Pancreas (tissue), 10 donors: ENCODE measurements at places on chromosomes 5 and 9. TPM values are rescaled to one million over a fixed set of nuclear protein-coding genes. Genes with fewer than 3 reads are reported as not detected.
A peak's percentile ranks its signal among the peaks of the same experiment; 100 is the strongest.

The DNAJC18 gene
- 1.1 TPM for total RNA-seq

GRCh38 chr9:16150501-16150900 lies 597.7 kb downstream of the CCDC171 start:
- H3K4me3 ChIP-seq = no peak overlapping the region
- H3K27ac ChIP-seq = no peak overlapping the region
- H3K36me3 ChIP-seq = no peaks in the 10 kb centered on the region
- H3K27me3 ChIP-seq = no peaks in the 10 kb centered on the region
- H3K4me1 ChIP-seq = peaks cover 2% of the 10 kb centered on the region

The MOB3B gene
- total RNA-seq = 5.6 TPM

DNA sequence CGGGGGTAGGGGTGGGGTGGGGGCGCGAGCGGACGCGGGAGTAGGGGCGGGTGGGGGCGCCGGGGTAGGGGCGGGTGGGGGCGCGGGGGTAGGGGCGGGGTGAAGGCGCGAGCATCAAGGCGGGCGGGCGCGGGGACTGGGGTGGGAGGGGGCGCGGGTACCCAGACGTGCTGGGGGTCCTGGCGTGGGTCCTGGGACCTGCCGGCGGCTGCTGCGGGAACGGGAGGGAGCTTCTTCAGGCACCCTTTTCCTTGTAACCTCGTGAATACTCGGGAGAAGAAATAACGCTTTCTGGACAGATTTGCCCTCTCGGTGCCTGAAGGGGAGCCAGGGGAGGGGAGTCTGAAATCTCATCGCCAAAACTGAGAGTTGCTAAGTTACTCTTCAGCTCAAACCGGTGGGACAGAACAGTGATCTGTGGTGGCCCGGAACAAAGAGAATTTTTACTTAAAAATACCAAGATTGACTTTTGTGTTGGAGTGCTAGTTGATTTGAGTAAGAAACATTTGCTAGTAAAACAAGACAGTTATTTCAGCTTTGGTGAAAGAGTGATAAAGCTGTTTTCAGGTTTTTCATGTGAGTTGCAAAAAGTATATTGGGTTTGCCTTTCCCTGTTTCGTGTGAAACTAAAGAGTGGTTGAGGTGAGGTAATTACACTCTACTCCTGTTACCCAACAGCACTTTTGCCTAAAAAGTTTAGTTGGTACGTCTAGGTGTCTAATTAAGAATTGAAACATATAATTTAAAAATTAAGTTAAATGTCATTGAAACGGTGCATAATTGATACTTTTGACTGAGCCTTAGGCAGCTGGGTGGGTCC lies 643 bp downstream of the PLEKHG4B start:
- H3K36me3 ChIP-seq = no peaks in the 10 kb centered on the region
- H3K4me1 ChIP-seq = no peaks in the 10 kb centered on the region
- H3K27ac ChIP-seq = no peak overlapping the region
- H3K4me3 ChIP-seq = no peak overlapping the region
- DNase-seq = no peak
- peaks cover 7% of the 10 kb centered on the region for H3K27me3 ChIP-seq

The OCLN gene
- total RNA-seq = 107 TPM

DNA sequence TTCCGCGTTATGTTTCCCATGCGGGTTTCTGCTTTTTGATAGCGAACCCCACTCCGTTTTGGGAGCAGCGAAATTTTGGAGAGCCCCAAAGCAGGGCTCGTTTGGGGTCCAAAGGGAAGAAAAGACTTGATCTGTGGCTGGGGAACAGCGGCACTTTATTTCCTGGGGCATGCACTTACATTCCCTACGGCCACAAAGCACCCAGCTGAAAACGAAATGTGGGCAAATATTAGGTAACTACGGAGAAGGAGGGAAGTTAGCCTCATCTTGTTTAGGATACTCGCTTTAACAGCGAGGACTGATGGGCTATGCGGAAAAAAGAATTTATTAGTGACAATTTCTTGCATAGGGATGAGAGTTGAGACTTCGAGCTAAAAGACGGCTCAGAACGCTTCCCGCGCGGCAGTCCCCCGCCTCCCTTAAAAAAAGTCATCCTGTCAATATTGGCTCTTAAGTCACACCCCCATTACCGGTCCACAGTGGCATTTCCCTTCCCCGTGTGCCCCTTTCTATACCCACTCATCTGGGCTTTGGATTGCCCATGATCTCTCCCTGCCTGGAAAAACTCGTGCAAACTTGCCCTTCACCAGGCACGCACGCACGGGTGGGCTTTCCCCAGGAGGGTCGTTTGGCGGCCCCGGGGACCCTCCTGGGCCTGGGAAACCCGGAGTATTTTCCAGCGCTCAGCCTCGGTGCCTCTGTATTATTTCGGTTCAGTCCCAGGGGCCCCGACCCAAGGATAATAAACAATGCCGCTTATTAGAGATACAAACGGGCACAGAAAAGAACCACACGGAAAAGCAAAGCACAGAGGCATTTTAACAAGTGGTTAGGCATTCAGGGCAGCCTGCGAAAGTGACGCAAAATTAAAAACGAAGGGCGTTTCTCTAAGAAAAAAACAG lies 35.8 kb upstream of the NFIB start:
- H3K36me3 ChIP-seq = no peaks in the 10 kb centered on the region
- no peak overlapping the region for H3K27ac ChIP-seq
- peak overlapping the region; percentile 47 for H3K4me3 ChIP-seq
- peaks cover 12% of the 10 kb centered on the region for H3K27me3 ChIP-seq
- no peaks in the 10 kb centered on the region for H3K4me1 ChIP-seq

DNA sequence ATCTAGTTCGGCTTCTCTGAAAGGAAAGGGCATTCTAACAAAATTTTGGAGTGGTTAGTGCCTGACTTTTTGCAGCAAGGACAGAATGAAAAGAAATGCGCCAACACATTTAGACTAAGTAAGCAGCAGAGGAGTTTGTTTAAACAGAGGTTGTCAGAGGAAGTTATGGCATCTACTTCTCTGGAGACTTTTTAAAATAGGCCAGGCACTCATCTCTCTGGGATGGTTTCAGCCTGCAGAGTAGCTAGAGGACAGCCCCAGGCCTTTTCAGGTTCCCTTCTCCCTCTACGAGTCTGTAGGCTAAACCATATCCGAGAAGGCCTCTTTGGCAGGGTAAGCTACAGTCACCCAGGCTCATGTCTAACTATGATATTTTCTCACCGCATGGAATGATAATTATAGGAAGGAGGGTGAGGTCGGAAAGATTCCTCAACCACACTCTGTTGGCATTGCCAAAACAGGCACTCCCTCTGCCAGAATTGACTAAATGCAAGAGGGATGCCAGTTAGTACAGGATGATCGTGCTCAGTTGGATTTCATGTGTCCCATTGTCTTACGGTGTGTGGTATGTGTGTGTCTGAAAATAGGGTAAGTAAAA lies 1.4 kb upstream of the CTXN3 start:
- DNase-seq = no peak
- H3K27ac ChIP-seq = no peak overlapping the region
- H3K4me1 ChIP-seq = no peaks in the 10 kb centered on the region
- H3K36me3 ChIP-seq = no peaks in the 10 kb centered on the region
- H3K4me3 ChIP-seq = no peak overlapping the region
- no peaks in the 10 kb centered on the region for H3K27me3 ChIP-seq

GRCh38 chr9:32873131-32873530 lies 89.8 kb downstream of the TMEM215 start:
- no peak overlapping the region for H3K4me3 ChIP-seq
- no peaks in the 10 kb centered on the region for H3K27me3 ChIP-seq
- H3K36me3 ChIP-seq = no peaks in the 10 kb centered on the region
- no peak for DNase-seq
- H3K4me1 ChIP-seq = no peaks in the 10 kb centered on the region

The SUSD3 gene
- 0.75 TPM for total RNA-seq

- peaks cover 18% of the 10 kb centered on the region for H3K4me1 ChIP-seq
- H3K4me3 ChIP-seq = no peak overlapping the region
- H3K36me3 ChIP-seq = no peaks in the 10 kb centered on the region
- H3K27me3 ChIP-seq = no peaks in the 10 kb centered on the region
- no peak for DNase-seq
- no peak overlapping the region for H3K27ac ChIP-seq
Measured at GRCh38 chr9:109121232-109121796, 1.6 kb upstream of the TMEM245 start.

DNA sequence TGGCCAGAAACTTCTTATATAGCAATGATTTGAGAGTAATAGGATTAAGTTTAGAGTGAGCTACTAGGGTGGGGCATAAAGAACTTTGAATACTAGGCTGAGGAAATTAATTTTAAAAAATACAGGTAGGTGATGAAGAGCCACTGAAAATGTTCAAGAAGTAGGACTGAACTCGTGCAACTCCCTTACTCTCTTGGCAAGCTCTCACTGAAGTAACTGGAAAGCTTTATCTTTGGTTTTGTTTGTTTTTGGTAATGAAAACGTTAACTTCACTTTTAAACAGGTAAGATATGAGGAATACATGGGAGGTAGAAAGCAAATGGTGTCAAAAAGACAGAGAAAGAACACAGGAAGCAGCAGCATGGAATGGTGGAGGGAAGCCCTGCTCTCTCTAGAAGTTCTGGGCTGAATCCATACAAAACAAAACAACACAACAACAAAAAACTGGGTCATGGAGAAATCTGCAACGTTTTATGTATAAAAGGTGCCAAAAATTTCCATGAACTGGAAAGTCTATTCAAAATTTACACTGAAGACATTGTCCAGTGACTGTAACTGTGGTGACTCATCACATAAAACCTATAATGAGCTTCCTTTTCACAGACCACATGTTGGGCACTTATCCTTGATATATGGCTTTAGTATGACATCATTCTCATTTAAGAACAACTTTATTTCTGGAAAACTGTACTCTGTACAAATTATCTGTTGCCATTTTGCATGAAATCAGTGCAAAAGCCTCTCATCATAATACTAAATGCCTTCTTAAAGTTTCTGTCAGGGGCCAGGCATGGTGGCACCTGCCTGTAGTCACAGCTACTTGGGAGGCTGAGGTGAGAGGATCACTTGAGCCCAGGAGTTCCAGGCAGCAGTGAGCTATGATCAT lies 91.2 kb upstream of the CHD1 start:
- H3K27me3 ChIP-seq = no peaks in the 10 kb centered on the region
- peaks cover 23% of the 10 kb centered on the region for H3K4me1 ChIP-seq
- no peak overlapping the region for H3K4me3 ChIP-seq
- H3K36me3 ChIP-seq = no peaks in the 10 kb centered on the region
- no peak for DNase-seq
- H3K27ac ChIP-seq = no peak overlapping the region

The SLC1A3 gene
- 1.7 TPM for total RNA-seq

DNA sequence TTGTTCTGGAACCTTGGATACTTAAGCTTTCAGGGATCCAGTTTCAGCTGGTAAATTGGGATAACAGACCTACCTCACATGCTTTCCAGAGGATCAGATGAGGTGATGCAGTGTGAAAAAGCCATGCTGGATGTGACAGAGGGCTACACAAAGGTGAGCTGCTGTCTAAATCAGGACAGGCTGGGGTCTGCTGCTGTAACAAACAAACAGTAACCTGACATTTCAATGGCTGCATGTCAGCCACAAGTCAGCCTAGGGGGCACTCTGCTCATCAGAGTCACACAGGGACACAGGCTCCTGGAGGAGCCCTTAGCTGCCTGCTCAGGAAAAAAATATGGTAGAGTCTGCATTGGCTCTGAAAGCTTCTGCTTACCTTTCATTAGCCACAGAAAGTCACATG lies 66.7 kb upstream of the EGFLAM start:
- no peaks in the 10 kb centered on the region for H3K36me3 ChIP-seq
- H3K4me3 ChIP-seq = no peak overlapping the region
- H3K4me1 ChIP-seq = no peaks in the 10 kb centered on the region
- DNase-seq = no peak

- peaks cover 7% of the 10 kb centered on the region for H3K4me1 ChIP-seq
- H3K36me3 ChIP-seq = no peaks in the 10 kb centered on the region
- DNase-seq = no peak
- no peaks in the 10 kb centered on the region for H3K27me3 ChIP-seq
- H3K4me3 ChIP-seq = no peak overlapping the region
Measured at GRCh38 chr5:91219091-91219802, 163.9 kb downstream of the ARRDC3 start.

- no peak overlapping the region for H3K27ac ChIP-seq
- DNase-seq = no peak
- no peaks in the 10 kb centered on the region for H3K27me3 ChIP-seq
- no peaks in the 10 kb centered on the region for H3K4me1 ChIP-seq
- no peak overlapping the region for H3K4me3 ChIP-seq
Measured at GRCh38 chr5:1975898-1976765, 93.4 kb upstream of the IRX4 start.

GRCh38 chr9:115672477-115673316 lies 480.9 kb upstream of the PAPPA start:
- H3K27me3 ChIP-seq = no peaks in the 10 kb centered on the region
- no peak overlapping the region for H3K4me3 ChIP-seq
- H3K27ac ChIP-seq = no peak overlapping the region
- no peaks in the 10 kb centered on the region for H3K4me1 ChIP-seq
- DNase-seq = no peak

GRCh38 chr9:78479441-78479840 lies 182.5 kb downstream of the PSAT1 start:
- DNase-seq = no peak
- H3K4me3 ChIP-seq = no peak overlapping the region
- H3K27ac ChIP-seq = no peak overlapping the region
- H3K27me3 ChIP-seq = no peaks in the 10 kb centered on the region
- no peaks in the 10 kb centered on the region for H3K36me3 ChIP-seq

The SEMA4D gene
- 13.1 TPM for total RNA-seq

The OR1J2 gene
- total RNA-seq = not detected

The ST8SIA4 gene
- total RNA-seq = 4.8 TPM

The CARTPT gene
- not detected for total RNA-seq

- no peak overlapping the region for H3K4me3 ChIP-seq
- H3K27ac ChIP-seq = no peak overlapping the region
- no peak for DNase-seq
- no peaks in the 10 kb centered on the region for H3K27me3 ChIP-seq
- H3K36me3 ChIP-seq = no peaks in the 10 kb centered on the region
Measured at GRCh38 chr5:139768807-139769465, 26.7 kb upstream of the PSD2 start.

- no peak overlapping the region for H3K27ac ChIP-seq
- H3K36me3 ChIP-seq = no peaks in the 10 kb centered on the region
- H3K27me3 ChIP-seq = no peaks in the 10 kb centered on the region
- peaks cover 20% of the 10 kb centered on the region for H3K4me1 ChIP-seq
Measured at GRCh38 chr9:105275938-105276337, 31.5 kb downstream of the SLC44A1 start.
